ENCODE measurements at places on chromosomes 7 and 10.

DNA sequence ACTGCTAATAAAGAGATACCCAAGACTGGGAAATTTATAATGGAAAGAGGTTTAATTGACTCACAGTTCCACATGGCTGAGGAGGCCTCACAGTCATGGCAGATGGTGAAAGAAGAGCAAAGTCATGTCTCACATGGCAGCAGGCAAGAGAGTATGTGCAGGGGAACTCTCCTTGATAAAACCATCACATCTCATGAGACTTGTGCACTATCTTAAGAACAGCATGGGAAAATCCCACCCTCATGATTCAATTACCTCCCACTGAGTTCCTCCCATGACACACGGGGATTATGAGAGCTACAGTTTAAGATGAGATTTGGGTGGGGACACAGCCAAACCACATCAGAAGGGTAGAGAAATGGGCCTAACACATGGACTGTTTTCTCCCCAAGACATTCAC, 156.3 kb downstream of the CCDC71L start:
- DNase-seq: no peak

DNA sequence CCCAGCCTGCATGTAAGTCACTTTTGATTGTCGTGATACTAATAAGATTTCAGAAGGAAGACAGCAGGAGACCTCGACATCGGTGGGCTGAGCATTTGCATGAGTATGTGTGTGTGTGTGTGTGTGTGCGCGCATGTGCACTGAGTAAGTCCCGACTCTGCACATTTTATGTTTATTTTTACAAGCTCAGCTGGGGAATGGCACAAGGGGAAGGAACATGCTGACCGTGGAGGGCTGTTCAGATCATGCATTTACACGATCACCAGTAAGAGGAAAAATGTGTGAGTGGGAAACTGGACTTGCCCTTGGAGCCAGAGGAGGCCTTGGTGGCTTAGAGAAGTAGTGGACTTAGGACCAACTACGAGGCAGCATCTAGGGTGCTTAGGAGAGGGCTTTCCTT, 41.3 kb downstream of the IL2RA start:
- DNase-seq: no peak

DNA sequence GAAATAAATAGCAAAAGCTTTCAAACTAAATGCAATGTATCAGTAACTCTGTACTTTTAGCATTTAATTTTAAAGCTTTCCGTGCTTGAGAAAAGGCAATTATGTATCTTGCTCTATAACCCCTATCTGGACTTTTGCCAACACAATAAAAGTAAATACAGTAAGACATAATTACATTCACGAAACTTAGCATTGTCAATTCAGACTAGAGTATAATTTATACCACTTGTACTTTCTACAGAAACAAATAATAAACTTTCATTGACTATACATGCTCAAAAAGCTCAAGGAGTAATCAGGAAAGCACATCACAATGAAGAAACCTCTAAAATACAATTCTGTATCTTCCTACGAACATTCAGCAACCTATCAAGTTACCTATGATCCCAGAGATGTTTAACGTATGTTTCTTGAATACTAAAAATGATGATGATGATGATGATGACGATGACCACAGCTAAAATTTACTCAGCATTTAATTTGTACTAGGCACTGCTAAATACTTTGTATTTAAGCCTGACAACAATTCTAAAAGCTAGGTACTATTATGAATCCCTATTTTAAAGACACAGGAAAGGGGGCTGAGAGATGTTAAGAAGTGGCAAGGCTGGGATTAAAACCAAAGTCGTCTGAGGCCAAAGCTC, 44.9 kb downstream of the MINDY3 start:
- no peak for DNase-seq

GRCh38 chr10:126953886-126954285, 48.7 kb downstream of the DOCK1 start:
- no peak for DNase-seq

DNA sequence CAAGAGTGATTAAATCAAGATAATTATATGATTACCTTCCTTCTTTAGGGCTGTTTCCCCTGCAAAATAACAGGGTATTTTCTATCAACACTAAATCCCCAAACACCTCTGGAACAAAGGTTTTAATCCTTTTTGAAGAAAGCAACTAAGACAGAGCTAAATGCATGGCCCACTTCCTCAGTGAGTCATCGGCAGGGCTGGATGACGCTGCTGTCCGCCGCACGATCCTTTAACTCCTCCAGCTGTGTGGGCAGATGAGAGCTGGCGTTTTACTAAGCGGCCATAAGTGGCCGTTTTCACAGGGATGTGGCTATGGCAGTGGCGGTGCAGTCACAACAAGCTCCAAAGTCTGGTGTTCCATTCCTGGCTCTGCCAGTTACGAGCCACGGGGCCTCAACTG, 76.0 kb upstream of the C1QL3 start:
- DNase-seq: no peak

DNA sequence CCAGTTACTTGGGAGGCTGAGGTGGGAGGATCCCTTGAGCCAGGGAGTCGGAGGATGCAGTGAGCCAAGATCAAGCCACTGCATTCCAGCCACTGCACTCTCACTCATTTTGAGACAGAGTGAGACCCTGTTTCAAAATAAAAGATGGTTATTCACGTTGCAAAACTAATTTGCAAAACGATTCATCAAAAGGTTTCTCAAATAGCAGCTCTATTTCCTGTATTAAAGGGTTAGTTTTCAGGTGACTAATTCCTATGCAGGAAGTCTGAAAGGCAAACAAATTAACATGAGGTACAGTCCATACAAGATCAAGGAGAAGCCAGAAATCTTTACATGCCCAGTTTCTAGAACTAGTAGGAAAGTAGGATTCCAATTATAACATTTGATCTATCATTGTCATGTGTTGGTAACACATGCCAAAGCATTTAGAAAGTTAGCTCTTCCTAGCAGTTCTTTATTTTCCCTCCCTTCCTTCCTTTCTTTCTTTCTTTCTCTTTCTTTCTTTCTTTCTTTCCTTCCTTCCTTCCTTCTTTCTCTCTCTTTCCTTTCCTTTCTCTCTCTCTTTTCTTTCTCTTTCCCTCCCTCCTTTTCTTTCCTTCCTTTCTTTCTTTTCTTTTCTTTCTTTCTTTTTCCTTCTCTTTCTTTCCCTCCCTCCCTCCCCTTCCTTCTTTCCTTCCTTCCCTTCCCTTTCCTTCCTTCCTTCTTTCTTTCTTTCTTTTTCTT, 49.3 kb downstream of the DENND2A start:
- DNase-seq: no peak

- no peak for DNase-seq
Measured at GRCh38 chr7:134448356-134449229, 10.3 kb downstream of the AKR1B1 start.

DNA sequence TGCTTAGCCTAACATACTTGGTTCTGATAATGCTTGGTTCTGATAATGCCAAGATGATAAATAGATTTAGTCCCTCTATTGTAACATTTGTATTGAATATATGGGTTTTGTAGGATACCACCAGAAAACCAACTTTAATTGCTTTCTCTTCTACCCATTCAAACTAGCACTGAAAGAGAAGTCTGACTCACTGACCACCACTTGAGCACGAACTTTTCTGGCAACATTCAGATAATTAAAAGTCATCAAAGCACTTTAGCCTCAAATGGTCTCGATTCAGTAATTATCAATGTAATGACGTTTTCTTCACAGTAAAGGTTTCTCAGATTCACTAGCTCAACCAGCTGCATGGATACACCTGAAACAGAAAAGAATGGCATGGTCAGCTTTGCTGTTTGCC, 63.0 kb downstream of the HDAC9 start:
- no peak for DNase-seq

DNA sequence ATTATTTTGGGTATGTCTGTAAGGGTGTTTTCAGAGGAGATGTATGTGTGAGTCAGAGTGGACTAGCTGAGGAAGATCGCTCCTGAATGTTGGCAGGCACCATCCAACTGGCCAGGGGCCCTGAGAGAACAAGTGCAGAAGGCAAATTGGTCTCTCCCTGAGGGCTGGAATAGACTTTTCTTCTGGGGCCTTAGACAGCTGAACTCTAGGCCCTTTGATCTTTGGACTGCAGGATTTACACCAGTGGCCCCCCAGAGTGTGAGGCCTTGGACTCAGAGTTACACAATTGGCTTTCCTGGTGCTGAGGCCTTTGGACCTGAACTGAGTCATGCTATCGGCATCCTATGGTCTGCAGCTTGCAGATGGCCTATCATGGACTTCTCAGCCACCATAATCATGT, 217.2 kb downstream of the REEP3 start:
- DNase-seq: no peak

DNA sequence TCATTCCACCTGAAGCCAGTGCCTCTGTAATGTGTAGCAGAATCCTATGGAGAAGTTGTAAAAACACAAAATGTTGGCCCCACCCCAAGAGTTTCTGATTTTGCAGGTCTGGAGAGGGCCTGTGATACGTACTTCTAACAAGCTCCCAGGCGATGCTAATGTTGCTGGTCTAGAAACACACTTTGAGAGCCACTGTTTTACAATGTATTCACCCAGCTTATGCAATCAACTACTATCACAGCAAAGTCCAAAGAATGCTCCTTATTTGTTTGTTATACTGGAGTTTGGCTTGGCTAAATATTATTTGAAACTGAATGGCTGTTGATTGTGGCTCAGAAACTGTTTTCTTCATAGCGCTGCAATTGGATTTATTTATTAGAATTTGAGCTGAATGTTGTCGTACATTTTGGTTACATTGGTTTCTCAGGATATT, 44.3 kb downstream of the DNAJB9 start:
- DNase-seq: no peak

DNA sequence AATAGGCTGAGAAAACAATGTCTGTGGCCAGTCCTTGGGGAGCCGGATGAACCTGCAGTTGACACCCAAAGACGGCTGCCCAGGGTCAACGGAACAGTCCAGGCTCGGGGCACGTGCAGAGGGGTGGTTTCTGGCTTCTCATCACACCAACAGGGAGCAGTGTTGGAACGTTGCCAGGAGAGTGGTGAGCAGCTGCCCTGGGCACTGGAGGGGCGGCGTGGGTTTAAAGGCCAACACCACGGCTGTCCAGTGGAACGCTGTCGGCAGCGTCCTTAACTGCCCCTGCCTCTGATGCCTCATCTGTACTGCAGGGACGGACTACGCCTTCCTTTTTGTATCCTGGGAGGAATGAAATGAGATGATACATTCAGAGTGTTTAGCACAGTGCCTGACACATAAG, 19.8 kb downstream of the JCAD start:
- DNase-seq: no peak

Data from T-helper 2 cell (primary cell).